ENCODE measurements at places on chromosomes 11 and 22. TPM values are rescaled to one million over a fixed set of nuclear protein-coding genes. Genes with fewer than 3 reads are reported as not detected.

DNA sequence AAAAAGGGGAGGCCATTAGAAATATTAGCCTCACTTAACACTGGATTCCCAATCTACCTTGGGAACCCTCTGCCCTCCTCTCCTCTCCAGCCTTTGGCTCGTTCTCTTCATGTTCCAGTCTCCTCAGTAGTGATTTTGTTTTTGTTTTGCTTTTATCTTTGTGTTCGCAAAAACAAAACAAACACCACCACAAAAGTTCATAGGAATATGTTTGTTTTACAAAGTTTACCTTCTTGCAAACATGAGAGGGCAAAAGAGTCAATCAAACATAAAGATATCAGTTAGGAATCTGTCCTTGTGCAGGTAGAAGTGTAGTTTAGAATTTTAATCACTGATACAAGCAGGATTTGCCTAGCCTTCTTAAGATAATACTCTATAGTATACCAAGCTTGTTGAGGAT is 179.7 kb upstream of the GUCY1A2 start:
- DNase-seq = no peak

RNF169 gene
- 15.0 TPM for total RNA-seq

HEPHL1 gene
- total RNA-seq = not detected

FIBP gene
- total RNA-seq = 239 TPM

Data from uterus (tissue), 4 donors.